ENCODE measurements at places on chromosomes 1 and 21.

DNA sequence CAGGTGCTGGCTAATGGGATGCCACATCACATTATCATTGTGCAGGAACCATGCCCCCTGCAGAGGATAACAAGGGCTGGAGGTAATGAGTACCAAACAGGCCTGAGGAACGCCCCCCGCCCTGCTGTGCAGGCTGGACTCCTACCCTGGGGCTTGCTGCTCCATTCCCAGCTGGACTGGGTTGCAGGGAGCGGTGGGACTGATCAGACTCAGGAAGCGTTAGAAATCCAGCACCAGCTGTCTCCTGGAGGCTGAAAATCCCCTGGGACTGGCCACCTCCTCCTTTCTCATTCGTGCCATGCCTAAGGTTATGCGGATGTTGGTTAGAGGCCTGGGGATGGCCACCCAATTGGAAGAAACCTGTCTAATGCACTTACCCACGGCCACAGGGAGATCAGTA is 36.9 kb upstream of the POU3F1 start:
- DNase-seq = no peak

DNA sequence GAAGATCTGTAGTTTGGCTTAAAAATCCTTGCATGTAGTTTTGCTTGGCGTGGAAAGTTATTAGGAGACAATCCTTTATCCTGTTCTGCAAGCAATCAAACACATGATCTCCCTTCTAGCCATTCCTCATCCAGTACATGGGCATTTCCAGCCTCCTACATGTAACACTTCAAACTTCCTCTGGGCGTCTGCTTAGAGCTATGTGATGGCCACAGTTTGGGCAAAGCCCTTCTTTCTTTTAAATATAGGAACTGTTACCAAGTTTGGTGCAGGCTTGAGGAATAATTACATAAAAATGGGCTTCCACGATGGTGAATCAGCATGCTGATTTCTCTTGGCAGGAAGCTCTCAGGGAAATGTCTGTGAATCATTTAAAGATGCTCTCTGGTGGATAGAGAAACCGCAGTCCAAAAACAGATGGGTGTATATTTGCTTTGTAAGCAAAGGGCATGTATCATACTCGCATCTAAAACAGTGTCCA is 176.9 kb upstream of the FMN2 start:
- no peak for DNase-seq

- peak; percentile 72 for DNase-seq
These were observed 107.3 kb upstream of the RUNX3 start for GRCh38 chr1:25037174-25038074.

- no peak for DNase-seq
These were observed 56.7 kb downstream of the ARHGEF10L start for GRCh38 chr1:17596186-17596585.

DNA sequence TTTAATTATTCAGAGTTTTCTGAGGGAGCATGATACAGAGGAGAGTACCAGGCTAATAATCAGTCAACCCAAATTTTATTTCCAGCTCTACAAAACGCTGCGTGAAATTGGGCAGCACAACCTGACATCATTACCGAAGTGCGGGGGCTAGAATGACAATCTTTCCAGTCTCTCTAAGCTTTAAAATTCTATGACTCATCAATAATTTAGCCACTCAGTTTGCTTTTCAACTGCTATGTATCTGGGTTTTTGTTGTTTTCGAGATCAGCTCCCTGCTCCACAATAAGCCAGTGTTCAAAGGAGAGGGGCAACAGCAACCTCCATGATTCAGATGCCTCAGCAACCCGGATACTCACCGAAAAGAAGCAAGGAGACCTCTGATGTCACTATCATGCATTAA is 13.9 kb downstream of the SORT1 start:
- DNase-seq = no peak

DNA sequence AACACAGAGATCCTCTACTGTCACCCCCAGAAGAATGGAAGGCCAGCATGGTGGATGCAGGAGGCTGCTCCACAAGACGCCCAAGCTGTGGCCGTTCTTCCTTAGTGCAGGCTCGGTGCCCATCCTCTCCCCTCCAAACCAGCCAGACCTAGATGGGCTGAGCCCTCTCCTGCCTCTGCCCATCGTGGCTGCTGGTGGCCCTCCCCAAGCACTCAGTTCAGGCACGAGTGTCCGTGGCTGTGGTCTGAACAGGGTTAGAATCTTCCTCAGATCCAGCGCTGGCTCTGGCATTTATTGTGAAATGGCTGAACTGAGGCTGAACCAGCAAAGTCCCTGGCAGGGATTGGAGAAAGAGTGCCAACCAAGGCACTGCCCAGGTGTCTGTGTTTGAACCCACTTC is 59.5 kb downstream of the TRIM11 start:
- DNase-seq = no peak
